ENCODE measurements at places on chromosomes 6 and 20.

DNA sequence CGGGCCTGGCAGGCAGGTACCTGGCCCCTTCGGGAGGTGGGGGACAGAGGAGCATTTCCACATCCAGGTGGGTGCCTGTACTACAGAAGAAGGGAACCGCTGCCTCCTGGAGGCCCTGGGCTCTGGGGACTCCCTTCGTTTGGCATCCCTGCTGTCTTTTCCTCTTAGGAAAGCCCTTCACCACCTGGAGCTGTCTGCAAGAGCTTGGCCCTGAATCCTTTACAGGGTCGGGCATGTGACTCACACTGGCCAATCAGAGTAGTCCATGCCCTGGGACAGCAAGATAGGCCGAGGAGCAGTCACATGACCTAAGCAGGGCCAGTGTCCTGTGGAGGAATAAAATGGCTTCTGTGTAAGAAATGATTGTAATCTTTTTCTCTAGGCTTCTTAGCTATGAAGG, 224.9 kb downstream of the ANKRD60 start:
- no peak for DNase-seq

DNA sequence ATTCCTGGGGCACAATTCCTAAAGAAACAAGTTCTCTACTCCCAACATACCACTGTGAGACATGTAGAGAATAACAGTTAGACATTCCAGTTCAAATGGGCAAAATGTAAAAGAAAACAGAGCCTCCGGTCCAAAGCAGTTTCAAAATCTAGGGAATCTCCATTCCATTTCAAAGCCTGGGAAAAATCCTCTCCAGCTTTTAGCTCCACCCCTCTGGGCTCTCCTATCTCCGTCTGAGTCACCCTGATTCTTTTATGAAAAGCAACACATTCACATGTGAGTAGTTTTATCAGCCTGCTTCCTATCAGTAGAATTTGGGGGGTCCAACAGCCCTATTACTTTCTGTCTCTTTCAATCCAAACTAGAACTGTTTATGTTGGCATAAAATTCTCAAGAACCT, 3.7 kb downstream of the CSNK2A1 start:
- no peak for DNase-seq

DNA sequence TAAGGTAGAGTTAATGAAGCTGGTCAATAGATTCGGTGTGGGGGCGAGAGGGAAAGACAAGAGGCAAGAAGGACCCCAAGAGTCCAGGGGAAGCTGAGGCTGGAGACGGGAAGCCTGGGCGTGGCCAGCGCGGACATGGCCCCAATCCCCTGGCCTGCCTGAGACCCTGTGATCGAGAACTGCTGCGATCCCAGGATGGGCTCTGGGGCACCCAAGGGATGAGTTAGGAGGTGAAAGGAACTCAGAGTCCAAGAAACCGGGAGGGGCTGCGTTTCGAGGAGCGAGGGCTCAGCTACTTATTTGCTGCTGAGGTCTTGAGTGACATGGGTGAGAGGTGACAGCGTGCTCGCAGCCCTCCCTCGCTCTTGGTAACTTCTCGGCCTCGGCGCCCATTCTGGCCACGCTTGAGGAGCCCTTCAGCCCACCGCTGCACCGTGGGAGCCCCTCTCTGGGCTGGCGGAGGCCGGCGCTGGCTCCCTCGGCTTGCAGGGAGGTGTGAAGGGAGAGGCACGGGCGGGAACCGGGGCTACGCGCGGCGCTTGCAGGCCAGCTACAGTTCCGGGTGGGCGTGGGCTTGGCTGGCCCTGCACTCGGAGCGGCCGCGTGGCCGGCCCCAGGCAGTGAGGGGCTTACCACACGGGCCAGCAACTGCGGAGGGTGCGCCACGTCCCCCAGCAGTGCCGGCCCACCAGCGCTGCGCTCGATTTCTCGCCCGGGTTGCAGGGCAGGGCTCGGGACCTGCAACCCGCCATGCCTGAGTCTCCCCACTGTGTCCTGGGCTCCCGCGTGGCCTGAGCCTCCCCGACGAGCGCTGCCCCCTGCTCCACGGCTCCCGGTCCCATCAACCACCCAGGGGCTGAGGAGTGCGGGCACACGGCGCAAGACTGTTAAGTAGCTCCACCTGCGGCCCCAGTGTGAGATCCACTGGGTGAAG, 58.2 kb downstream of the IRF4 start:
- no peak for DNase-seq

DNA sequence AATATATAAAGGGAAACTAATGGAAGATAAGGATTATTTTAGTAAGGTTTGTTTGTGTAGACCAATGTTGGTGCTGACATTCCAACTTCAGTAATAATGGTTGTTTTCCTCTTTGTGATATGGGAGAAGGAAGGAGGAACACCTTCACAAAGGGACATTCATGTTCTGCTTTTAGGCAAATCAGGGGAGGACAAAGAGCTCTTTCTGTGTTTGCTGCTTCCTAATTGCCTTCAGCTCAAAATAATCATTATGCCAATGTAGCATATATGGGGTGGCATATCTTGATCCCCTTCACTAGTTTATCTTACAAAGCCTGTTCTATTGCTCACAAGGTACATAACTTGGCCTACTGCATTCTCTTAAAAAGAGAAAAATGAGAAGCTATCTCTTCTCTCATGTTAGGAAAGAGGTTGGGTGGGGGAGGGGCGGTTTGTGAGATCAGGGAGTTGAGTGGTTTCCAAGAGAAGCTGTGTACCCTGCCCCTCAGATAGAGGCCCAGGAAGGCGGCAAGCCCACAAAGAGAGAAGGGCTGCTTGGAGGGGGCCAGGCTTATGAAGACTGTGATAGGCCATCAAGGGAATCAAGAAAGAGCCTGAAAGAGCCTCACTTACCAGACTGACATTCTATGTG, 4.7 kb upstream of the ADGRG6 start:
- DNase-seq, result no peak

- DNase-seq, result no peak
These were observed 87.5 kb downstream of the TRERF1 start for GRCh38 chr6:42363926-42364849.

- DNase-seq, result no peak
These were observed 29.0 kb downstream of the PDYN start for GRCh38 chr20:1964659-1965405.

GRCh38 chr20:42968746-42969145, 221.0 kb downstream of the PTPRT start:
- DNase-seq, result no peak

- DNase-seq, result no peak
These were observed 525 bp upstream of the MAK start for GRCh38 chr6:10838794-10839333.

- DNase-seq, result no peak
These were observed 2.7 kb downstream of the CST9L start for GRCh38 chr20:23565503-23566045.

- no peak for DNase-seq
These were observed 15.4 kb upstream of the STMND1 start for GRCh38 chr6:17086469-17086868.

GRCh38 chr6:113671421-113671820, 185.7 kb upstream of the MARCKS start:
- no peak for DNase-seq

GRCh38 chr6:148968771-148969602, 222.2 kb downstream of the UST start:
- DNase-seq, result no peak

GRCh38 chr6:122798099-122798641, 9.1 kb downstream of the SMPDL3A start:
- no peak for DNase-seq

DNA sequence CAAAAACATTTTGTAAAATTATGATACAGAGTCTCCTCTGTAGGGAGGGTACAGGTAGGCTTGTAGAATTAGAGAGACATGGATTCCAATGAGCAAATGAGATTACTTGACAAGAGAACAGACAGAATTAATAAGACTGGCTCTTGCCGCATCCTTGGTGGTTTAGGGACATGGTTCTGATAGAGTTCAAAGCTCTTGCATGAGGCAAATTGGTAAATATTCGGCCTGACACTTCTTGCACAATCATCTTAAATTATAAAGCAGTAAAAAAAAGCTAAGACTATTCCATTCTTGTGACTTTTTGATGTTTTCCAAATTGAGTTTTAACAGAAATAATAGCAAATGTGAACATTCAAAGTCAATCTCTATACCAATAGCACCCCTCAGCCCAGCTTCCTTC, 14.9 kb upstream of the KLHL31 start:
- DNase-seq, result no peak

GRCh38 chr6:75283907-75284631, 523 bp downstream of the TMEM30A start:
- no peak for DNase-seq

DNA sequence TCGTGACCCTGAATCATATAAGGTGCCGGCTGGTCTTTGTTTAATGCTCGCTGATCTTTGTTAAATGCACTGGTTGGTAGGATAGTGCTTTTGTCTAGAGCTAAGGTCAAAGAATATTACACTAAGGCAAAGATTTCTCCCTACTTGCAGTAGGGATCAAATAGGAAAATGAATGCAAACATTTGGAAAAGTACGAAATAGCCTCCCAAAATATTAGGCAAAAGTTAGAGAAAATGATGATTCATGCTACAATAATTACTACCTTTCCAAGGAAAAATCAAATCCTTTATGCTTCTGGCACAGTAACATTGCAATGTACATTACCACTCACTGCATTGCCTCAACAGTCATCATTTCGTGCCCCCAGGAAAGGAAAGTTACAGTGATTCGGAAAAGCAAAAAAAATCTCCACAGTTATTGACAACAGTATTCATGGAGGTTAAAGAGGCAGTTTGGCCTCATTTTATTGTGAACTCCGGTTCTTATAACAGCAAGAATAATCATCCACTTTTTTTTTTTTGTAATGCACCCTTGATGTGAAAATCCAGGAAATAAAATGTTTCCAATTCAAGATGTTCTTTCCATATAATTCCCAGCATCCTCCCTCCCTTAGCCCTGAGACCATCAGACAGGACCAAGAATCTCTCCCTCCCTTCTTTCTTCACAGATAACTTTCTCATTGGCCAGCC, 61.7 kb upstream of the ZMYND8 start:
- no peak for DNase-seq

- no peak for DNase-seq
These were observed 179.0 kb upstream of the FOXA2 start for GRCh38 chr20:22763257-22763906.

GRCh38 chr20:48740712-48741111, 87.1 kb downstream of the PREX1 start:
- no peak for DNase-seq

GRCh38 chr6:961407-961960, 268.5 kb upstream of the EXOC2 start:
- no peak for DNase-seq

DNA sequence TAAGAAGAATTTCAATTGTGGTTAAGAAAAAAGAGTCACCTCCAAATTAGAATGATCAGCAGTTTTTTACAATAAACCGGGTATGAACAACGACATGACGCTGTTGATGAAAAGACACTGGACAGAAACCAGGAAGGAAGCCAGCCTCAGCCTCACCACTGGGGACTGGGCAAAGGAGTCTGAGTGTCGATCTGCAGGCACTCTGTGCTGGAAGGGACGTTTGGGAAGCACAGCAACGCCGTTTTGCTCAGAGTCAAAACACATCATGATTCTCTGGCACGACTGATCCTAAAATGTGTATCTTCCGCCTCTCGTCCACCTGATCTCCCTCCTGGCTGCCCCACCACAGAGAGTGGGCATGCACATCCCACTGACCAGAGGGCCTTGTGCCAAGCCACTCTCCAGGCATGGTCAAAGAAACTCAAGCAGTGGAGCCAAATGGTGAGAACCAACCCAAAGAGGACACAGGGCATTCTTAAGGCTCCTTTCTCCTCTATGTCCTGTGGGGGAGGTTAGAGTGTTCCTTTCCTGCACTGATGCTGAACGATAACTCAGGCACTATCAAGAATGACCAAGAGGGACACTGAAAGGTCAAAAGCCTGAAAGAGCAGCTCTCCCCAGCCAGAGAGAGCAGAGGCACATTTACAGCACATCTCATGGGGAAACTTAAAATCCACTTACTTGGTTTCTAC, 68.8 kb downstream of the AGPAT4 start:
- DNase-seq, result no peak

DNA sequence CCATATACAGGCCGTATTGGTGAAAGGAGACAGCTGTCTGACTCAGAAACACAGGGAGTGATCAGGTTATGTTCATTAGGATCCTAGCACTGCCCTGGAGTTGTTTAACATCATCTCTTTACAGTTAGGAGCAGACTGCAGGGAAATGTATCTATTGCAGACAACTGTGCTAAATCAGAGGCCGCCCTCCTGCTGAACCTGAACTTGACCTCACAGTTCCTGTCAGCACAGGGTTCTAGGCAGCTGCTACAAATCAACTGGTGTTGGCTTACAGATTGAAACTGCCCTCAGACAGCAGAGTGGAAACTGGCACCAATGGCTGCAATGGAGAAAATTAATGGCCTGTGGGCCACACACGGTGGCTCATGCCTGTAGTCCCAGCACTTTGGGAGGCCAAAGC, 3.7 kb upstream of the RPP40 start:
- DNase-seq, result no peak

- no peak for DNase-seq
These were observed 45.9 kb downstream of the PSMG4 start for GRCh38 chr6:3304500-3305215.

- DNase-seq, result no peak
These were observed 3.1 kb upstream of the ATXN1 start for GRCh38 chr6:16764188-16764950.

GRCh38 chr20:10501402-10501801, 66.3 kb downstream of the SLX4IP start:
- no peak for DNase-seq

DNA sequence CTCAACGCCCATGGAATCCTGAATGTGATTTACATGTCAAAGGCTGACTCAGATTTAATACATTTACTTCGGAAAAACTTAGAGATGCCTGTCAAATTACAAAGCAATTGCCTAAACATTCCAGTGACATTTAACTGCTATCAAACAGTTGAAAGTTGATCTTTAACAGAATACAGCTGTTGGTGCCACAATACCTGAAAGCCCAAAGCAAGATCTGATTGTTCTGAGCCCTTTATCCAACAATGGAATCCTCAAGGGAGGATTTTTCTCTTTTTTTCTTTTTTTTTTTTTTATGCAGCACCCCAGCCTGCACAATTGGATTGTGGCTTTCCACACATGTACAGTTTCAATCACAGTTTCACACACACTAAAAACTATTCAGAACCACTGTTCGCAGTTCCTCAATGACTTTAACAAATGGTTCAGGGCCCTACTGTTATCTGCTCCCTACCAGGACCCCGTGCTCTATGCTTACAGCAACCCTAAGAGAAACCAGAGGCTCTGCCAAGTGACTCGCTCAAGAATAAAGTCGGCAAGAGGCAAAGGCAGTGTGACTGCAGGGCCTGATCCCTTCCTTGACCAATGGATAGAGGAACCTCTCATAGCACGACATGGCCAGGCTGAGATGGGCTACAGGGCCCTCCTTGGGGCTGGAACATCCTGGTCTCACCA, 33.3 kb downstream of the EPB41L2 start:
- no peak for DNase-seq

Data from activated CD8-positive, alpha-beta memory T cell treated with anti-CD3 and anti-CD28 coated beads for 1 hour (primary cell).